ENCODE measurements at places on chromosomes 13 and 19.
A peak's percentile ranks its signal among the peaks of the same experiment; 100 is the strongest.

DNA sequence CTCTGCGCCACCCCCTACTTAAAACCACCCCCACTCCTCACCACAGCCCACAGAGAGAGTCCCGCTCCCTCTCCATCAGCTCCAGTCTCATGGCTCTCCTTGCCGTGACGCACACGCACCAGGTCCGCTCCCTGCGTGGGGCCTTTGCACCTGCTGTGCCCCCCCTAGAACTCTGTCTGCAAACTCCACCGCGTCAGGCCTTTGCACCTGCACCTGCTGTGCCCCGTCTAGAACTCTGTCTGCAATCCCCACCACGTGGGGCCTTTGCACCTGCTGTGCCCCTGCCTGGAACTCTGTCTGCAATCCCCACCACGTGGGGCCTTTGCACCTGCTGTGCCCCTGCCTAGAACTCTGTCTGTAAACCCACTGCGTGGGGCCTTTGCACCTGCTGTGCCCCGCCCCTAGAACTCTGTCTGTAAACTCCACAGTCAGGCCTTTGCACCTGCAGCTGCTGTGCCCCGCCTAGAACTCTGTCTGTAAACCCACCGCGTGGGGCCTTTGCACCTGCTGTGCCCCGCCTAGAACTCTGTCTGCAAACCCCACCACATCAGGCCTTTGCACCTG is 4.2 kb downstream of the SHC2 start:
- DNase-seq, result no peak

DNA sequence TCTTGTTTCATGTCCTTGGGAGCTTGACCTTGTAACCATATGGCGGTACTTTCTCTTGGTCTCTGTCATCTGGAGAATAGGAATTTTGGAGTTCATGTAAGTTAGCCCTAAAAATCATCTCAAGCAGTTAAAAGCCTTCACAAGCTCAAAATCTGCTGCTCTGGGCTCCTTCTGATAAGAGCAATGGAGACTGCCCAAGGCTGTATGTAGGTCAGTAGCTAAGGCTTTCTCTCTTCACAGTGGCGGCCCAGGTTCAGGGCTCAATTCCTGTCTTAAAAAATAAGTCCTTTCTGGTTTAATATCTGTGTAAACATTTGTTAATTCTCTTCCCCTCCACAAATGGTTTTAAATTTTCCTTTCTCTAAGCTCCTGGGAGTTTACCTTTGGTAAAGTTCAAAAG is 45.3 kb upstream of the ANKRD10 start:
- no peak for DNase-seq

- DNase-seq, result no peak
Observed at GRCh38 chr19:2266183-2266993, 10.2 kb upstream of the JSRP1 start.

GRCh38 chr13:110314516-110315245 is 7.6 kb downstream of the COL4A2 start:
- DNase-seq, result no peak

DNA sequence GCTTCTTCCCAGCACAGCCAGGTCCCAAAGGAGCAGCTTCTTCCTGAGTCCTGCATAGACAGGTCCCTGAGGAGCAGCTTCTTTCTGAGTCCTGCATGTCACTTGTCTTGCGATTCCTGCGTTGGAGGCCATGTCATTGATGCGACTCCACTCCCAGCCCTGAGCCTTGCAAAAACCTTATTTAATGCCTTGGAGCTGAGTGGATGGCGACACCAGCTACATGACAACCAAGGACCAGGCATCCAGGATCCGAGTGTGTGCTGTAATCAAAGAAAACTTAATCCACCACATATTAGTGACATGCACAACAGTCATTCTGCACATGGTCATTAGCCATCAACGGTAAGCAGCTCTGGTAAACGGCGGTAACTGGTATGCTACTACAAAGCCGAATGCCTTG is 315.8 kb downstream of the TEX29 start:
- DNase-seq, result no peak

GRCh38 chr13:33411312-33411711 is 125.8 kb upstream of the STARD13 start:
- no peak for DNase-seq

GRCh38 chr19:48991873-48992580 is 1.1 kb downstream of the GYS1 start:
- DNase-seq, result peak; percentile 47

GRCh38 chr19:28864024-28864503 is 348.9 kb downstream of the UQCRFS1 start:
- DNase-seq, result no peak

- DNase-seq, result no peak
Observed at GRCh38 chr19:29467824-29468401, 57.9 kb upstream of the VSTM2B start.

DNA sequence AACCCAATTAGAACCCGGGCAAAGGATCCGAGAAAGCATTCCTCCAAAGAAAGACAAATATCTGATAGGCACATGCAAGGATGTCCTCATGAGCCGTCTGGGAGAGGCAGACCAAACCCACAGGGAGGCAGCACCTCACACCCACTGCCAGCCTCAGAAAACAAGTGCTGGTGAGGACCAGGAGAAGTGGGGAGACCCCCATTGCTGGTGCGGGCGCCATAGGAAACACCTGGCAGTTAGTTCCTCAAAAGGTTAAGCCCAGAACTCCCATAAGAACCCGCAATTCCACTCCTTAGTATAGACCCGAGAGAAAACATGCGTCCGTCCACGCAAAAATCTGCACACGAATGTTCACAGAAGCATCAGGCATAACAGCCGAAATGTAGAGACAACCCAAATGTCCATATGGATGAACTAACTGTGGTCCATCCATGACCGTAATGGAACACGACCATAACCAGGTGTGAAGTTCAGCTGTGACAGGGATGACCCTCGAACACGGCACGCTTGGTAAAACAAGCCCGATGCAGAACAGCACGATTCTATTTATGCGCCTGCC is 7.9 kb downstream of the ZNF787 start:
- DNase-seq, result no peak

GRCh38 chr13:36975172-36975571 is 24.0 kb downstream of the ALG5 start:
- no peak for DNase-seq

DNA sequence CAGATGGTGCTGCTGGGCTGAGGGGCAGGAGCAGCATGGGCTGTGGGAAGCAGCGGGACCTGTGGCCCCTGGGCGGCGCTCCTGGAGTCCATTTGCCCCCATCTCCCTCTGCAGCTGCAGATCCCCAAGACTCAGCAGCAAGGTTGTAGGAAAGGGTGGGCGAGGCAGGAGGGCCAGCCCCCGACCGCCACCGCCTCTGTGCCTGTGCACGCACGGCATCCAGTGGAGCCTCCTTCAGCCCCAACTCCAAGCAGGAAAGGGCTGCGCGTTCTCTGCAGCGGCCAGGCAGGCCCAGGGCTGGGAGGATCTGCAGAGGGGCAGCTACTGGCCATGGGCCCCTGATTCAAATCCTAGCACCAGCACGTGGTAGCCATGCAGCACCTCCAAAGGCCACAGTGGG is 20.8 kb downstream of the DPF1 start:
- DNase-seq, result no peak

DNA sequence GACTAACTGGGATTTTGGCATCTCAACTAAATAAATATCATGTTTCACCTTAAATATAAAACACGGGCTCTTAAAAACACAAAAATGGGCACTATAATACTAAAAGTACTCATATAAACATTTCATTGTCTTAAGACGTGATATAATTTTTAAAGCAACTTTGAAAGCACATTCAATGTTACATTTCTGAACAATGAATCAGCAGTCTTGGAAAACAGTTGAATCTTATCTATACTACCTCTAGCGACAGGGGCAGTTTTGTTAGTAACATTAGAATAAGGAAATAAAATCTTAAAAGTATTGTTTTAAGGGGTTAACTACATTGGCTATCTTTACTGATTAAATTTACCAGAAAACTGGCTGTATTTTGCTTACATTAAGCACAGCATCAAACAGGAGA is 156.9 kb downstream of the UGGT2 start:
- DNase-seq, result no peak

DNA sequence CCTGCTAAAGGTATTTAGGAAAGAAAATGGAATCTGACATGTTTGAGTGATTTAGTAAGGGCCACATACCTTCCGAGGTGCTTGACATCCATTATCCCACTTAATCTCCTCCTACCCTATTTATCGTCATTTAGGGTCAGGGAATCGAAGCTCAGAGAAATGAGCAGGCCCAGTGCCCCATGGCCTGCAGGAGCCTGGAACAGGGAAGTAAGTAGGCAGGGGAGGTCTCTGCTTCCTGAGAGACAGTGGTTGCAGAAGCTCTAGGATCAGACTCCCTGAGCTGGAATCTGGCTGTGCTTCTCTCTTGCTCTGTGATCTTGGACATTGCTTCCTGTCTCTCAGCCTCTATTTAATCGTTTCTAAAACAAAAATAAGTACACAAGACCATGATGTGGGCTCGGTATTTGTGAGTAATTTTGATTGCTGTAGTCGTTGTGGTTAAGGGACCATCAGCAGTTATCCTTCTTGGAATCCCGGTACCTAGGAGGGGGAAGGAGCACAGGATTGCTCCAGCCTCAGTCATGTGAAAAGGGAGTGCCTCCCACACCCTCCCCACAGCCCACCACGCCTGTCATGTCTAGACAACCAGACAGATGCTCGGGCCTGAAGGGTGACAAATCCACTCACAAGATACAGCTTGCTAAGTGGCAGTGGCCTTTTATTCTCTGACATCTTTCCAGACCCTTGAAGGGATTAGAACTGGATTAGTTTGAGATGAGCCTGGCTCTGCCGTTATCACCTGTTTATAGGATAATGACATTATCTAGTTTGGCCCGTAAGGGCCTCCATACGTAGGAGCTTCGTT is 169.2 kb upstream of the TSHZ3 start:
- DNase-seq, result no peak

DNA sequence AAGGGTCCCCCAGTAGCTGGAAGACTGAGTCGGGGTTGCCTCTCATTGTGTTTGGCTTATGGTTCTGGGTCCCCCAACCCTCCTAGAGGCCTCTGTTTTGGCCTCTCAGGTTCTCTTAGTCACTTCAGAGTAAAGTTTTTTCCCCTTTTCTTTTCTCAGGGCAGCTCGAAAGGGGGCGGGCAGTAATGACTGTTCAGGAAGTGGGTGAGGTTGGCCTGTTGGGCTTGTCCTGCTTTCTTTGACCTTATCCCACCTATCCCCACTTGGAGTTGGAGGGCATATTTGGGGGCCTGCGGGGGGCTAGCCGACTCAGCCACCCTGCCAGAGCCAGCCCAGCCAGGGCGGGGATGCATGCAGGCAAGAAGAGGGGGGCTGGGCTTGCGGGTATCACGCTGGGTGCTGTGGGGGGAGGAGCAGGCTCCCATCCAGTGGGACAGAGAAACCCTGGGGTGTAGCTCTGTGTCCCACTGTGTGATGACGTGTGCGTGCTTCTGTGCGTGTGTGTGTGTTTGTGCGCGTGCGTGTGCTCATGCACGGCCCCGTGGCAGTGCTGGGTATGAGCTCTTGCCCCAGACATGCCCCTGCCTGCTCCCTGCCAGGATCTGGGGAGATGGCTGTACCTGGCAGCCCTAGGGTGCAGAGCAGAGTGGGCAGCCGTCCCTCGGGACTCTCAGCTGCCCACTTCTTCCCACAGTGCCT is 1.4 kb downstream of the CIC start:
- DNase-seq, result no peak
